ENCODE measurements at places on chromosomes 13 and 19.

GRCh38 chr13:110012102-110012739 is 225.8 kb upstream of the IRS2 start:
- DNase-seq = no peak

DNA sequence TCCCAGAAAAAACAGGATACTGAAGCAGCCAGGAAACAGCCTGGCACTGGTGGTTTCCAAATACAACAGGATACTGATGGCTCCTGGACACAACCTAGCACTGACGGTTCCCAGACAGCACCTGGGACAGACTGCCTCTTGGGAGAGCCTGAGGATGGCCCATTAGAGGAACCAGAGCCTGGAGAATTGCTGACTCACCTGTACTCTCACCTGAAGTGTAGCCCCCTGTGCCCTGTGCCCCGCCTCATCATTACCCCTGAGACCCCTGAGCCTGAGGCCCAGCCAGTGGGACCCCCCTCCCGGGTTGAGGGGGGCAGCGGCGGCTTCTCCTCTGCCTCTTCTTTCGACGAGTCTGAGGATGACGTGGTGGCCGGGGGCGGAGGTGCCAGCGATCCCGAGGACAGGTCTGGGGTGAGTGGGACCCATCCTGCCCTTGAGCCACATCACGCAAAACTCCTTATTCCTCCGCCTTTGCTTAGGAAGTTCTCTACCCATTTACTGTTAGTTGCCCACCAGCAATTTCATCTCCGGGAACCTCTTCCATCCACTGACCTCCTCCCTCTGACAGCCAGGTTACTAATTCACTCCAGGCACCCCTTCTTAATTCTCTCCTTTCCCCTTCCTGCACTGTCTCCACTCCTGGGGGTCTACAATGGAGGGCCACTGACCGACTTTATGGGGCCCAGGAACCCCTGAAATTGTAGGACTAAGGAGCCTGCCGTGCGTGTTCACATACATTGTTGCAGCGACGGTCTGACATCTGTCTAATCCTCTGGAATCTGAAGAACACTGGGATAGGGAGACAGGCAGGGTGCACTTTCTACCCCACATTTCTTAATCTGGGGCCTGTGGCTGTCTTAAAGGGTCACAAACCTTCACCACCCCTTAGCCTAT is 1.2 kb downstream of the ITPKC start:
- no peak for DNase-seq

DNA sequence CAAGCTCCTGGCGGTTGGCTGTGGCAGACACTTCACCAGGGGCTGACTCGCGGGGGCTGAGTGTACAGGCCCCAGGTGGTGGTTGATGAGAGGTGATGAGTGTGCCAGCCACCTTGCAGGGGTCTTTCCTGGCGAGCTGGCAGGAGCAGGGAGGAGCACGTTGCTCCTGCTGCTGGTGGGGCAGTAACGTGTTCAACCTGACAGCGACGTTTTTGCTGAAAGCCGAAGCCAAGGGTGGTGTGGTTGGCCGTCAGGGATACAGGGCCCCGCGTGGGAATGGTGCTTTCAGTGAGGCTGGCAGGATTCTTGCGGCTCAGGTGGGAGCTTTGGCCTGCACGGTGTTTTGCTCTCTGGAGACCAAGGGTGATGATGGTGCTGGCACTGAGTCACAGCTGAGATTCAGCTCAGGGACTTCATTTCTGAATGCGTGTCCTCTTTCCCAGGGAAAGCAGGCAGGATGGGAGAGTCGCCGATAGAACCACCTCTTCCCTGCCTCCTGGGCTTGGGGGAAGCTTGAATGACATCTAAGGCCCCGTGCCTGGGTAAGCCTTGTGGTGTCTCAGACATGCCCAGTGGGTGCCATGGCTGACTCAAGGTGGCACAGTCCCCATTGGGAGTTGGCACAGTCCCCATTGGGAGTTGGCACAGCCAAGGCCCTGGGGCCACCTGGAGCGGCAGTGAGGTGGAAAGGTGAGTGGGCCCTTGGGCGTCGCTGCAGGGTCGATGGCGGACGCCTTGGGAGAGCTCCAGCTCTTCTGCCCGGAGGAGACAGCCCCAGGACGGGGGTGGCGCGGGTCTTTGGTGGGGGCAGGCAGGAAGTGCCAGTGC is 8.8 kb downstream of the DAZAP1 start:
- no peak for DNase-seq

DNA sequence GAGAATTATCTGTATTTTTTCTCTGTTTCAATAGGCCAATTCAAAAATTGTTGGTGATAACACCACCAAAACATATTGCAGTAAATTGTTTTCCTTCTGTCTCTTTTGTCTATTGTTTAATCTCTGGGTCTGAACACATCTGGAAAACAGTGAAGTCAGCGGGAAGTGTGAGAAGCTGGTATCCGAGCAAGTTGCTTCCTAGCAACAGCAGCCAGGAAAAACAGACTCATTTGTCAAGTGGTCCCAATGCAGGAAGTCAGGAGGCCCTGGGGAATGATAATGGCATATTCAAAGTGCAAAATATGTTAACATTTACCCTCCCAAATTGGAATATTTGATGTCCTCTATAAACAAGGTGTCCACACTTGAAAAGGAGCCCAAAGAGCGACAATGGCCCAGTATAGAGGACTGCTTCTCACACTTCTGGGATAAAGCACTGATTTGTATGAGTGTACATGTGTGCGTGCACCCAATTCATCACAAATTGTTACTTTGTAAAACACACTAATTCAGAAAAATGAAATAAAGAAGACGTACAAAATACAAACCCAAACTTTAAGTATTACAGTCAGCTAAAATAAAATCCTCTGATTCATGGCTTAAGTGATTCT is 515.0 kb downstream of the TBC1D4 start:
- DNase-seq = no peak

- no peak for DNase-seq
These were observed 344.5 kb downstream of the KCNRG start for GRCh38 chr13:50359779-50360178.

DNA sequence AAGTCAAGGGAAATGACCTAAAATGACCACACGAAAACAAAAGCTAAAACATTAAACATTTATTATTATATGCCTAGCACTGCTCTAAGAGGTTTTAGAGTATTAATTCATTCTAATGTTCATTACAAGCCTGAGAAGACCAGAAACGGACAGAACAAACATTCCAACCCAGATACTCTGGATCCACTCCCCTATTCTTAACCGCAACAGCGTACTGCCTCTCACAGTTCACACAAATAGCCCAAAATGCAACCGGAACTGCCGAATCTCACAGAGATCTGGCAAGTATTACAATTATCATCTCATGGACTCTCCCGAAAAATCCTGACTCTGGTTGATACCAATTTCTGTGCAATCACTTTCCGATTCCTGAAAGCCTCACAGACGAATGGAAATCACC is 1.4 kb downstream of the ZNF780B start:
- DNase-seq = no peak

DNA sequence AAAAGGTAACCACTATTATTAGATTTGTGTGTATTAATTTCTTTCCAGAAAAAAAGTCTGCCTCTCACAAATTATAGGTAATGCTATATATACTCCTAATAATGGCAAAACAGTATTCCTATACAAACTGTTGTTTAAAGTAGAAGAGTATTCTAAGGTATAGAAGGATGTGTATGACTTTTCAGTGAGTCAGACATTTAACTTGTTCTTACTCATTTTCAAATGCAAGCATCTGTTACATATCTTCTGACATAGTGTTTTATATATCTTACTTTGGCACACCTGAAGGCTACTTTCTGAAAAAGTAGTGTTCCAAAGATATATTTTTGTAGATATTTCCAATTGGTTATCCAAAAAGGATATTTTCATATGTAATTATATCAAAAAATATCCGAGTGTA is 3.5 kb upstream of the SLITRK5 start:
- DNase-seq = no peak

DNA sequence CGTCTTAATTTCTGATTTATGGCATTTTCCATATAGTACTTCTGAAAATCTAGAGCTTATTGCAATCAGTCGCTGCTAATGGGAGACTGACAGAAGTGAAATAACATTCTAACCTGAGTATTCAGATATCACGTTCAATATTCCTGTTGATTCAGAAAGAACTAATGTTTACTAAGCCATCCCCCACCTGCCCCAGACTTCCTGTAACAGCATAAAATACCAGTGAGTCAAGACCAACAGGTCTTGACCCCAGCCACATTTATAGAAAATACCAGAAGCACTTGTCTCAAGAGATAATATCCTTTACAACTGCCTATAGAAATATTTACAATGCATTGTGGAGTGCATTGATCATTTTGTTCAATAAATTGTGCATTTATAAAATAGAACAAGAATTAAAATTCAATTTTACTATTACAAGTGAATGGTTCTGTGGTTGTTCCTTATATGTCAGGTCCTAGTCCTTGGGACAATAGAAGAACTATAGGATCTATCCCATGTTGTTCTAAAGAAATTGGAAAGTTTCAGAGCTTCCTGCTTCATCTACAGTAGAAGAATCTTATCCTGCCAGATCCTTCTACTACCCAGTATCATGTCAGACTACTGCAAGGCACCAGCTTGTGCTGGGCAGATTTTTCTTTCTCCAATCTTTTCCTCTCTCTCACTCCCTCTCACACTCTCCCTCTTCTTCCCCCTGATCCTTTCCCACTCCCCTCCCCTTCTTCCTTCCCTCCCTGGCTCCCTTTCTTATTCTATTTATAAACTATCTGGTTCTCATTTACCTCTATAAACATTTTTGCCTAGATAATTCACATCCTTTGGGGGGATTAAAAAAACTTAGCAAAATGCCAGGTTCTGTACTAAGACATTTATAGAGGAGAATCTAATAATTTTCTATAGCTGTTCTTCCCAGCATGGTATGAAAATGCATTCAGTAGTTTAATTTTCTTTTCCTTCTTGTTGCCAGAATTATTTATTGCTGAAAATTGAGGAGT is 629.9 kb downstream of the DIAPH3 start:
- DNase-seq = no peak

DNA sequence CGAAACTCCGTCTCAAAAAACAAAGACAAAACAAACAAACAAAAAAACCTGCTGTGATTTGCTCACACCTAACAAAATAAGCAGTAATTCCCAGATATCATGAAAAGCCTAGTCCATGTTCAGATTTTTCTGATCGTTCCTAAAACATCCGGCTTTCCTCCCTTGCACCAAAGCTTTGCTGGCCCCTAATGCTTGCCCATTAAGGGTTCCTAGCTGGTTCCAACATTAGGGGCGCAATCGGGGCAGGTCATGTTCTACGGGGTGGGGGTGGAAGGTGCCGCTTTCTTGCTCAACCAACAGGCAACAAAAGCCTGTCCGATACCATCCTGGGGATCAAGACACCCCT is 25.5 kb upstream of the FXYD3 start:
- no peak for DNase-seq

DNA sequence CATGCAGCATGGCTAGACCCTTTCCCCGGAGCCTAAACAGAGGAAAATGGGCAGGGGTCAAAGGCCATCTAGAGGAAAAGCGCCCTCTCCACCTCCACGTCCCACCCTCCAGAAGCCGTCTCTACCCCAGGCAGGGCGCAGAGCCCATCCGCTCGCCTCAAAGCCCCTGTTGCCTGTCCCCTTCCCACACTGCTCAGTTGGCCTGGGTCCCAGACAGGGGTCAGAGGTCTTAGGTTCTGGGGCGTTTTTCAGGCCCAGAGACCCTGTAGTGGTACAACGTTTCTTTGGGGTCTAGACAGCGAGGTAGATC is 285 bp downstream of the TMEM143 start:
- DNase-seq = no peak

DNA sequence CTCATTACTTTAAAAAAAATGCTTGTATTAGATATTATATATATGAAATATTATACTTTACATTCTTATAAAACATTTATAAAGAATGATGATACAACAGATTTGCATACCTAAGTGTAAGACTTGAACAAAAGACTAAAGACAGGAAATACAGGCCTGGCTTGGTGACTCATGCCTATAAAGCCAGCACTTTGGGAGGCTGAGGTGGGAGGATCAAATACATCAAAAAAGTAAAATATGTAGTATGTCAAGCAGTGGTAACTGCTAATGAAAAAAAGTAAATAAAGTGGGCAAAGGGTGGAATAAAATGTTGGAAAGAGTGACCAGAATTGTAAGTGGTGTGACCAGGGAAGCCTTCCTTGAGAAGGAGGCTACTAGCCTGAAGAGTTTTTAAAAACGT is 133.7 kb downstream of the GGACT start:
- DNase-seq = no peak

DNA sequence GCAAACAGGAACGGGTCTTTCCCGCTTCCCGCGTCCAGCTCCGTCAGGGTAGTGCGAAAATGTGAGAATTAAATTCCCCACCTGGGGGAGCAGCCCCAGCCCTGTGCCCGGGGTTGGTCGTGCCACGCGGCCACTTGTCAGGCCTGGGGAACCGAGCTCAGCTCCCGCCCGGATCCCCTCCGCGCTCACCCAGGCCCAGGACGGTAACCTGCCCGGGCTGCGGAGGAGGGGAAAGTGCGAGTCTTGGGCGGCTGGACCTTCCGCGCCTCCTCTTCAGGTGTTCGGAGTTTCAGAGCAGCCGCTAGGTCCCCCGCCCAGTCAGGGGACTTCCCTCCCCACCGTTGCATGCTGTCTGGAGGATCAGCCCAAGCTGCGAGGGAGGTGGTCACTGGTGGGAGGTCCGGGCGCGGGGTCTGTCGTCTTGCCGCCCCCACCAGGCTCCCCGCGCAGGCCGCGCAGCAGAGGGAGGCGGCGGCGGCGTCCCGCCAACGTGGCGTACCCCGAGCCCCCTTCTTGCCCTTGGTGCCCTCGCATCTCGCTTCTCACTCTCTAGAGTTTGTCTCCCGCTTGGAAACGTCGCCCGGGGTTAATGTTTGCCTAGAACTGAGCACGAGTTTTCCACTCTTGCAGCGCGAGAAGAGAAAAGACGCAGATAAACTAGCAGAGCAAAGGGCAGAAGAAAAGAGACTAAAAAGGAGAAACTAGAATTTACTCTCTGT is 8.1 kb downstream of the URAD start:
- no peak for DNase-seq

DNA sequence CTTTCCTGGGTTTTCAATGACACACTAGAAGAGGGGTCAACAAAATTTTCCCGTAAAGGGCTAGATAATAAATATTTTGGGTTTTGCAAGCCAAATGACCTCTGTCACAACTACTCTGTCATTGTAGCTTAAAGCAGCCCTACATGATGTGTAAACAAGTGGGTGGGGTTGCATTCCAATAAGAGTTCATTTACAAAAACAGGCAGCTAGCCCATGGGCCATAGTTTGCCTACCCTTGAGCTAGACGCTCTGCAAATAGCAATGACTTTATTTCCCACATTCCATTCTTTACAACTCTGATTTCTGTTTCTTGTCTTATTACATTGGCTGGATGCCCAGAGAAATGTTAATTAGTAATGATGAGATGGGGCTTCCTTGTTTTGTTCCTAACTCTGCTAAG is 76.0 kb downstream of the ZNF557 start:
- DNase-seq = no peak

DNA sequence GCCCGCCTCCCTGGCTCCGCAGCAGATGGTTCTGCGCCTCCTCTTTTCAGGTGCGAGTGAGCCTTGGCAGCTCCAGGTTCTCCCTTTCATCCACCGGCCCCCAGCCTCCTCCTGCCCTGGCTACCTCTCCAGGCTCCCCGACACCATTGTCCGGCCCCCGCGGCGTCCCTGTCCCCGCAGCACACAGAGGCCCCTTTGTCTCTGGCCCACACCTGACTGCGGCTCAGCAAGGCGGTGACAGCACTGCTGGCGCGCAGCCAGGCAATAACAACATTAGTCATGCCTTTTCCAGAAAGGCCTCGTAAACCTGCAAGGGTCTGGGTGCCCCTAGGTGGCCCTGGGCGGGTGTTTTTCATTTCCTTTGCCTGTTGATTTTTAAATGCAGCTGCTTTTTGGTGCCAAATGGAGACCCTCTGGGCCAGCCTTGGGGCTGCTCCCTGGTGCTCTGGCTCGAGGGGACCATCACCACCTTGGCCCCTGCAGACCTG is 73.2 kb upstream of the MEDAG start:
- DNase-seq = no peak

Measured in NCI-H446 treated with DMSO at 0.1 percent for 48 hours (cell line).